Cerebellar nuclear complex (tissue), 1 donor: ENCODE measurements at places on chromosomes 12 and 14.

DNA sequence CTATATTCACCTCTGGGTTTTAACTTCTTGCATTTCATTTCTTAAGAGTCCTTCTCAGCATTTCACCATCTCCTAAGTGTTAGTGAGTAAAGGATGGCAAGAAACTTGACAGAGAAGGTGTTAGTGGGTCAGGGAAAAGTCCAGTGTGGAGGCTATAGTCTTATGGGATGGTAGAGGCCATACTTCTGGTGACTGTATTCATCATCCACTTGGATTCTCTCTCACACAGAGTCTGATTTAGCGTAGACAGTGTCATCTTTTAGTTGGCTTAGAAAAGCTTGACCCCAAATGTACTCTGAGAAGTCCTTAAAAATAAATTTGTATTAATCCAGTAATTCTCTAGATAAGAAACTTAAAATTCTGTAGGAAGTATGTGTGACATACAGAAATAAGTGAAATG lies 232.4 kb upstream of the FBXO33 start:
- DNase-seq, result no peak

- DNase-seq, result no peak
These were observed 23.5 kb upstream of the DYRK2 start for GRCh38 chr12:67625004-67625403.

DNA sequence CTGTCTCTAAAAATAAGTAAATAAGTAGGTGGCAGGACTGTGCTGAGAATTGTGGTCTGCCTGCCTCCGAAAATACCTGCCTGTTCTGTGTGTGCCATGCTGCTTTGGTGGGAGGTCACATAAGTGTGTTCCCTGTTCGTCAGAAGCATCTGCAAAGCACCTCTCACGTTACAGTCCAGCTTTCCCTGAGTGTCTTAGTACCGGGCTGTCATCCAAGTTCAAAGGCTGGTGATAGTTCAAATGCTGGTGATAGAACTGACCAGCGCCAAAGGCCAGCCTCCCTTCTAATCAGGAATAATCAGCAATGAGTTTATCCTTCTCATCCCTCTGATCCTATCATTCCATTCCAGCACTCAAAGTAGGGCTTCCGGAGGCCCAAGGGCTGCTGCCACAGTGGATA lies 5.6 kb downstream of the CABP1 start:
- DNase-seq, result no peak

DNA sequence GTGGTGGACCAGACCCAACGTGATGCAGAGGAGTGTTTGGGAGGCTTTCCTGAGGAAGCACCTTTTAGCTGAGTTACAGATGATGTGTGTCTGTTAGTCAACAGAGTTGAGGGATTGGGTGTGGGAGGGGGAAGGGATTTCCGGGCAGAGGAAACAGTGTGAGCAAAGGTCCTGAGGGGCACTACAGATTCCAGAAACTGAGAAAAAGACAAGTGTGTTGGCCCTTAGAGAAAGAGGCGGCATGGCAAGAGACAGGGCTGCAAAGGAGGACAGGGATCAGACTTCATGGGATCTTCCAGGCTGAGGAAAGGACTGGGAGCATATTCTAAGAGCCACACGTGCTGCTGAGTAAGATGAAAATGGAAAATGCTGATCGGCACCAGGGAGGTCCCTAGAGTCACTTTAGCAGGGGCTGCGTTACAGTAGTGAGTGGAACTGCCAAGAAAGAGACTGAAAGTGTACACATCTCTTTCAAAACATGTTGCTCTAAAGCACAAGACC lies 9.4 kb upstream of the RPS6KL1 start:
- no peak for DNase-seq

GRCh38 chr12:12467688-12468261 lies 94.9 kb downstream of the DUSP16 start:
- no peak for DNase-seq

GRCh38 chr14:65502676-65503124 lies 90.2 kb downstream of the FUT8 start:
- DNase-seq, result no peak

DNA sequence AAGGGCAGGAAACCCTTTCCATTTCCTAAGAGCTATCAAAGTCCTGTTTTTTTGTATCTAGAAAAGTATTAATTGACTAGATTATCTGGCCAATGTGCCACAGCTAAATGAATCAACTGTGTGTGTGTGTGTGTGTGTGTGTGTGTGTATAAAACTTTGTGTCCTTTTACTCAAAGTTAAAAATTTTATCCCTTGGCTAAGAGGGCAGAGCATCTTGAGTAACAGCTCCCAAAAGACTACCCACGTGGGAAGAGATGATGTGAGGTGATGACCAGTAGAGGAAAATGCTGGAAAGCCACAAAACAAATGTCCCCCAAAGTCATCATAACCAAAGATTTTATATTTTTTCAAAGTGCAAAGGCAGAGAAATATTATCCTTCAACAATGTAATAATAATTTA lies 90.3 kb downstream of the FAR2 start:
- DNase-seq, result no peak
